ENCODE measurements at places on chromosomes 5 and 9.

GRCh38 chr9:129910628-129911567, 75.6 kb downstream of the USP20 start:
- no peak for DNase-seq

DNA sequence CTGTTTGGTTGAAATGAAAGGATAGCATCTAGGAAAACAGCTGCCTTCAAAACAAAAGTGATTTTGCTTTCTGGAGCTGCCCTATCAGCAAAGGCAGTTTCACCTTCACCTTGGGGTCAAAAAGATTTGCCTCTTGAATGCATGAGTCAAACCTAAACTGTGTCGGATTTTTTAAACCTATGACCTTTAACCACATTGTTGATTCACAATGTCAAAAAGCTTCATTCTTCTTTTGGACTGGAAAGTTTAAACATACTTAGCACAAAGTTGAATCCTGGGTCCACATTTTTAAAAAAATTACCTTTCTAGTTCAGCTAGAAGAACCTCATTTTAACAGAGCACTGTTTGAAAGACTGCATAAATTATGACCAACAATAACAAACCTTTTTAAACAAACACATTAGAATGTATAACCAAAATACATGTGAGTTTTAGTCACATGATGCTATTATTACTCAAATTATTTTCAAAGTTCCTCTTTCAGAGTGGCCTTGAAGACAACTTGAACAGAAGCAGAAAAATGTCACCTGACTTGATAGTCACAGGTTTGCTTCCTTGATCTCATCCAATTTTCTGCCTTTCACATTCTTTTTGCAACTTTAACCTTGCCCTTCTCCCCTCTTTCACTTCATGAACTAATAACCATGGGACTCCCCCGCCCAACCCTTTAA, 109.7 kb upstream of the LHFPL2 start:
- DNase-seq: no peak

- no peak for DNase-seq
Measured at GRCh38 chr9:35903049-35903448, 3.0 kb upstream of the HRCT1 start.

- no peak for DNase-seq
Measured at GRCh38 chr5:24135536-24135935, 509.2 kb downstream of the CDH10 start.

GRCh38 chr5:153987301-153987700, 51.4 kb downstream of the FAM114A2 start:
- DNase-seq: no peak

DNA sequence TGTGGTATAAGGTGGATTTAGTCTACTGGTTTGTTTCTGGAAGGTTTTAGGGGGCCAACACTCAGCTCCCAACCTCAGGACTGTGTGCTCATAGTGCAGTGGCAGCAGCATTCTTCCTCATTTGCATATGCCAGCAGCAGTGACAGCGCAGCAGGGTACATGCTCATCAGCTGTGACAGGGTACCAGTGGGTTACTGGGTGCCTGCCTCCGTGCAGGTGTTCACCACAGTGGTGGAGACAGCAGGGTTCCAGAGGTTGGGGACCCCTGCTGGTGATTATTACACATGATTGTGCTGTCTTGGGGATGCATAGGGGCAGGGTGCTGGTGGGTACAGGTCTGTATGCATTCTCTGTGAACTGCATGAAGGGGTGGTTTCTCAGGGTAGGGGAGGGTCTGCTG, 45.5 kb upstream of the IFNE start:
- no peak for DNase-seq

DNA sequence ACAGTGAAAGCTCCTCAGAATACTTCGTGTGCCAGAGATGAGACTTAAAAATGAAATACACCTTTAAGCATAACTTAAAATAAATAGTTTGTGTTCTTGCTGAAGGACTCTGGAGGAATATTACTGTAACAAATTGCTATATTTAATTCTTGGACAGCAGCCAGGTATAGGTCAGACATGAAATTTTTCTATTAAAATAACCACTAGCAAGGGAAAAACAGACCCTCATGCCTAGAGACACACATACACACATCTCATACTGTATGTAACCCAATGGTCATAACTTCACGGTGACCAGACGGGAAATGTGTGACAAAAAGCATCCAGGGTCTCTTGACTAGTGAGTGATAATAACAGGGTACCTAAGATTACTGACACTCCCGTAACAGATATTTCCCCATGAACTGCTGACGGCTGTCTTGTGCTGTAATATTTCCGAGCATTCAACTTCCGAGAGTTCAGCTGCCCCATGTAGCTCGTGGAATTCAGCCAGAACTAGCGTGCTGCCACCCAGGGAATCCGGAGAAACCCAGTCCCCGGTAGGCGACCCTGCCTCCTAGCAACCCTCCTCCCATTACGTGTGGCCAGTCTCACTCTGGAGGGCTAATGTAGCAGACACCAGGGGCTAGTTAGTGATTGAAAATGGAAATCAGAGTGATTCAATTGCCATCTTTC, 2295.1 kb upstream of the WWC1 start:
- no peak for DNase-seq

DNA sequence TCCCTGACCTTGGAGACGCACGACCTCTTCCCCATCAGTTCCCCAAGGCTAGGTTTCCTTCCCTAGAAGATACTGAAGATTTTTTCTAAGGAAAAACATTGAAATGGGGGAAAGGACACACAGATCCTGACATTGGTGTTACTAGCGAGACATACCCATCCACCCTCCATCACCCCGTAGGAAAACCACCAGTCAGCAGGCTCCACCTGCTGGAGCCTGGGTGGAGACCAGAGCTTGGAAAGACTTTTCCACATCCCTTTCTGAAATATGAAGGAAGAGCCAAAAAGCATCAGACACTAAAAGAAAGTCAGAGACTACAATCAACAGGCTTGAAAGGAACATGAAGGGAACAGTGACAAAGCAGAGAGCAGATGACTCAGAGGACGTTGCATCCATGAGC, 638.0 kb downstream of the IRX1 start:
- no peak for DNase-seq

DNA sequence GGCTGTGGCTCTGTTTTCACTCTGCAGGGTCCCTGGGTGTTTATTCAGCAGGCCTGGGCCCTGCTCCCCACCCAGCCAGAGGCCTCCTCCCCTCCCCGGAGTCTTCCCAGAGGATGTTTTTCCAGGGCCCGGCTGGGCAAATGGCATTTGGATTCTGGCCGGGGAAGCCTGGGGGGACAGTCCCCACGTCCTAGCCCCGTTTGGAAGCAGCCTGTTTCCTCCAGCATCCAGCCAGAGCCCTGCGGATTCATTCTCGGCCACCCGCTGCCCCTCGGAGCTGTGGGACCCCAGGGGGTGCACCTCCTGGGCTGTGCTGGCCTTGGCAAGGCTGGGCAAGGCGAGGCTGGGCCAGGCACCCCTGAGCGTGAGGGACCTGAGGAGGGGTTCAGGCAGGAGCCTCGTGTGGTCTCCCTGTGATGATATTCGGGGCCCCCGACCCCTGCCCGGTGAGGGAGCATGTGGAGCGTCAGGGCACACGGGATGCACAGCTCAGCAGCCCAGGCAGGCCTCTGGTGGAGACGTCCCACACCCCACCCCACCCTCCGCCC, 48.8 kb upstream of the EGFL7 start:
- no peak for DNase-seq

DNA sequence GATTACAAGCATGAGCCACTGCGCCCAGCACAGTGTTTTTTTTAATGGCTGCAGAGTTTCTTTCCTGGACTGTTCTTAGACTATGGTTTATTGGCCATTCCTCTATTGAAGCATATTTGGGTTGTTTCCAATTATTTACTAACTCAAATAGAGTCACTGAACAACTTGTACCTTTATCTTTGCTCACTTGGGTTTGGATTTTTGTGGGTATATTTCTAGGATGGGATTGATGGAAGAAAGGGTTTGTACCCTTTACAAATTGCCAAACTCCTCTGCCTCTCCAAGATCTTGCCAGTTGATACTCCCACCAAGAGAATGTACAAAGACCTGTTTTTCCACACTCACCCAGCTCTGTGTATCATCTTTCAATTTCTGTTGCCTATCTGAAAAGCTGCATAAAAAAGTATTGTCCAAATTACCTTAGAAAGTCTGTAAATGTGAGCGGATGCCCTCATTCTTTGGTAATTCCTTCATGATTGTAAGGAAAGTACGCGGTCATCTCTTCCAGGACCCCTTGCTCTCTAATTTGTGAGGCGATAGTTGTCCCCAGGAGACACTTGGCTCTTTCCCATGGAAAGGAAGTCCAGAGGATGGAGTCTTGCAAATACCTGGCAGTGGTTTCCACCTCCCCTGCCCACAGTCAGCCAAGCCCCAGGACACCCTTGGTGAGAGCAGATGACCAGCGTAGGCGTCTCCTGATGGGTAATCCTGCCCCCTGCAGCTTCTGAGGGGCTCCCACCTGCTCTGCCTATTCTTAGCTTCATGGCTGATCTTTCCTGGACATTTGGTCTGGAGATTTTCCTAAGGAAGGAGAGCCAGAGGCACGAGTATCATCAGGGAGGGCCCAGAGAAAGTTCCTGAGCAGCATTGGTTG, 33.0 kb downstream of the ARHGEF37 start:
- DNase-seq: no peak

- no peak for DNase-seq
Measured at GRCh38 chr5:66881480-66882161, 285.4 kb downstream of the MAST4 start.

DNA sequence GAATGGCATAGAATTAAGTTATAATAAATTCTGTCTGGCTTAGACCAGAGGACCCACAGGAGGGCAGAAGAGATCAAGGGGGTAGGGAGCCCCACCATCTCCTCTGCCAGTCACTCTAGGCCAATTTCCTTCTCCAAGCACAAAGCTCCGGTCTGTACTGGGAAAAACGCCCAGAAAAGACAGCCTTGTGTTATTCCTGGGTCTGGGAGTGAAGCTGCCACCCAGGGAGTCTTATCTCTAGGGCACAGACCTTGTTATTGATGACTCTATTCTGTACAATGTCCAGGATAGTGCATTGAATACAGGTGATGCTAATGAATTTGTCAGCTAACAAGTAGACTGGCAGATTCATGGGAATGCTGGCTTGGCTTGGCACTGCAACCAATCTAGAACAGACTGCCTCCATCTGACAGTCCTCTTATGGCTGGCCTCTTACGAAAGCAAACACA, 60.7 kb downstream of the MED27 start:
- DNase-seq: no peak

GRCh38 chr5:41686767-41687166, 176.4 kb upstream of the PLCXD3 start:
- DNase-seq: no peak

DNA sequence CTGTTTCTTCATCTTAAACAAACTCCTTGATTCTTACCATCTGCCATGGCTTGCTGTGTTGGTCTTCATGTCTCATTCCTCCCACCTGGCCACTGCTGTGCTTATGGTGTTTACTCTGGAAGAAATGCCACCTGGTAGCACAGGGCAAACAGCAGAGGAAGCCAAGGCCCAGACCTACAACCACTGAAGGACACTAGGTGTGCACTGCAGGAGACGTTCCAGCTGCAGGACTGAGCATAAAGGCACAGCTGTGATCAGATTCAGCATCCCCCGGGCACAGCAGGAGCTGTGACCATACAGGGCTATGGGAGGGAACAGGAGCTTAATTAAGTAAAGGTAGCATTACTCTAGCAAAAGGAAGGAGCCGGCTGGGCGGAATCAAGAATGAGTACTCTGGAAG, 12.6 kb upstream of the GNAQ start:
- no peak for DNase-seq

GRCh38 chr9:101579711-101580545, 14.8 kb downstream of the PPP3R2 start:
- DNase-seq: no peak

Measured in activated CD8-positive, alpha-beta memory T cell treated with anti-CD3 and anti-CD28 coated beads for 1 hour (primary cell).